HCT116 (cell line): ENCODE measurements at places on chromosomes 6 and 20.

GRCh38 chr6:160279850-160280249 lies 21.2 kb upstream of the SLC22A2 start:
- DNase-seq: no peak
- H3K4me3 ChIP-seq: no peak overlapping the region
- H3K27me3 ChIP-seq: no peaks in the 10 kb centered on the region
- no peaks in the 10 kb centered on the region for H3K36me3 ChIP-seq
- no peaks in the 10 kb centered on the region for H3K4me1 ChIP-seq

DNA sequence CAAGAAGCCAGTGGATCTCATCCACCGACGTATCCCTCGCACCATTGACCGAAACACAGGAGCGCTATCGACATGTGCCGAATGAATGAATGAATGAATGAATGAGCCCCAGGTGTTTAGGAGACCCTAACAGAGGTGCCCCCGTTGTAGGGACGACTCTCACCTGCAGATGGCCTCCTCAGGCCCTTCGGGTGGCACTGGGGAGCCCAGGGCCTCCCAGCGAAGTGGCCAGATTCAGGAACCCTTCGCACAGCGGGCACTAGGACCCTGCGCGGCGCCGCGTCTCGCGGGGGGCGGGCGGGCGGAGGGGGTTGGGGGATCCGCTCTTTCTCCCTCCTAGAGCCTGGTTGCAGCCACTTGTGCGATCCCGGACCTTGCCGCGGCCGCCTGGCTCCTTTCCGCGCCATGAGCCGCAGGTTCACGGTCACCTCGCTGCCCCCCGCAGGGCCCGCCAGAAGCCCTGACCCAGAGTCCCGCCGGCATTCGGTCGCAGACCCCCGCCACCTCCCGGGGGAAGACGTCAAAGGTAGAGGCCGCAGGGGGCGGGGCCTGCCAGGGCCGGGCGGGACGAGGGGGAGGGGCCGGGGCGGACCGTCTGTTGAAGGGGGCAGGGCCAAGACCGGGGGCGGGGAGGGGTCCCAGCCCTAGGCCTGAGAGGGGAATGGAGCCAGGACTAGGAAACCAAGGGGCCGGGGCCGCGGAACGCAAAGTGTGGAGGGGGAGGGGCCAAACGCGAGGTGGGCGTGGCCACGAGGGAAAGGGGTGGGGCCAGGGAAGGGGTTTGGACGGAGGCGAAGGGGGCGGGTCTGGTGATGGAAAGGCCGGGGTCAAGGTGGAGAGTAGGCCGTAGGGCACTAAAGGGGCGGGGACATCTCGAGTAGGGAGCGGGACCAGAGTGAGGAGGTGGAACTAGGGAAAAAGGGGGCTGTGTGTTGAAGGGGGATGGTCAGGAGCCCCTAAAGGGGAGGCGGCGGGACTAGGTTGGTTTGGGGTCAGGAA lies 7.4 kb upstream of the SLC12A5 start:
- peak overlapping the region; percentile 45 for H3K4me3 ChIP-seq
- H3K36me3 ChIP-seq: no peaks in the 10 kb centered on the region
- peaks cover 20% of the 10 kb centered on the region; the same call in 1 of the 2 replicates for H3K27me3 ChIP-seq
- no peak for DNase-seq

GRCh38 chr20:31906001-31906400 lies 35.6 kb downstream of the TTLL9 start:
- no peaks in the 10 kb centered on the region for H3K27me3 ChIP-seq
- no peak for DNase-seq
- no peaks in the 10 kb centered on the region for H3K36me3 ChIP-seq
- no peak overlapping the region for H3K27ac ChIP-seq
- H3K4me1 ChIP-seq: no peaks in the 10 kb centered on the region

GRCh38 chr6:157304899-157305663 lies 18.2 kb downstream of the TMEM242 start:
- no peak overlapping the region for H3K27ac ChIP-seq
- no peaks in the 10 kb centered on the region for H3K27me3 ChIP-seq
- H3K4me1 ChIP-seq: peaks cover 13% of the 10 kb centered on the region; the same call in 1 of the 2 replicates
- no peaks in the 10 kb centered on the region; the same call in 1 of the 2 replicates for H3K36me3 ChIP-seq
- H3K4me3 ChIP-seq: no peak overlapping the region

DNA sequence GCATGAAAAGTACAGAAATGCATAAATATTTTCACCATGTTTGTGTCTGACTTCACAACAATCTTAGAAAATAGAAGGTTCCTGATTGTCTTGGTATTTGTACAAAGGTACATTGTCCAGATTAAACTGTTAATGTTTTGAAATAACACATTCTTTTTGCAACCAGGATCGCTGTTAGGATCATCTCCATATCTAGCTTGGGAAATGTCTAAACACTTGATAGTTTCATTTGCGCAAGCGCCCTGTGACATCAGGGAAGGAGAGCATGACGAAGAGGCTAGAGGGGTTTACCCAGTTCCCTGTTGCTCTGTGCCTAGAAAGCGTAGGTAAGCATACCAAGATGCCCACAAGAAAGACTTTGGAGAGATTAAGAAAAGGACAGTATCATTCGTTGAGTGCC lies 19.4 kb downstream of the ALDH8A1 start:
- H3K36me3 ChIP-seq: no peaks in the 10 kb centered on the region
- no peak overlapping the region for H3K27ac ChIP-seq
- H3K4me3 ChIP-seq: no peak overlapping the region
- no peaks in the 10 kb centered on the region for H3K4me1 ChIP-seq
- no peak for DNase-seq

GRCh38 chr20:23119456-23120216 lies 33.5 kb upstream of the CD93 start:
- H3K27me3 ChIP-seq: no peaks in the 10 kb centered on the region
- H3K36me3 ChIP-seq: no peaks in the 10 kb centered on the region
- DNase-seq: no peak
- H3K4me3 ChIP-seq: no peak overlapping the region

DNA sequence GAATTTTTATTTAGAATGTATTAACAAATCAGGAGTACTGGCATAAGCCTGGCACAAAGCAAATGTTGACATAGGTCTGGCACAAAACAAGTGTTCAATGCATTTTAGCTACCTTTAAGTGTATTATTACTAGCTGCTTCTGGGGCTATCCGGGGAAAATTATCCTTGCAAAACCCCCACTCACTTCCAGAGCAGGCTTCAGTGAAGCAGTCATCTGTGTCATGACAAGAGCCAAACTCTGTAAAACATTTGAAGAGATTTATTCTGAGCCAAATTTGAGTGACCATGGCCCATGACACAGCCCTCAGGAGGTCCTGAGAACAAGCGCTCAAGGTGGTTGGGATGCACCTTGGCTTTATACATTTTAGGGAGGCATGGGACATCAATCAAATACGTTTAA lies 6.4 kb upstream of the TRIM38 start:
- no peak for DNase-seq
- H3K36me3 ChIP-seq: no peaks in the 10 kb centered on the region
- no peak overlapping the region for H3K4me3 ChIP-seq
- H3K4me1 ChIP-seq: no peaks in the 10 kb centered on the region
- H3K27me3 ChIP-seq: no peaks in the 10 kb centered on the region

DNA sequence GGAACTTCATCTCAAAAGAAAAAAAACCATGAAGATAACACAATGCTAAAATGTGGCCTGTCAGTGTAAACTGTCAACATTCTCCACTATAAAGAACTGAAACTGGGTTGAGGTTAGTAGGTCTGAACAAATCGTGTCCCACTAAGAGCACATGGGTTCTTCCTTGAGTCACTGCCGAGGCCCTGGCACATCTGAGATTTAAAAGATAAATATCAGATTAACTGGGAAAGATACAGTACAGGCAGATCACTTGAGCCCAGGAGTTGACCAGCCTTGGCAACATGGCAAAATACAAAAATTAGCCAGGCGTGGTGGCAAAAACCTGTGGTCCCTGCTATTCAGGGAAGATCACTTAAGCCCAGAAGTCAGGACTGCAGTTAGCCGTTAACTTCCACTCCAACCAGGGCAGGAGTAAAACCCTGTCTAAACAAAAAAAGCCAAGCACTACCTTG lies 5.6 kb downstream of the EEF1A1 start:
- no peaks in the 10 kb centered on the region for H3K27me3 ChIP-seq
- no peak overlapping the region for H3K4me3 ChIP-seq
- no peak for DNase-seq
- H3K27ac ChIP-seq: peak overlapping the region; percentile 50; the same call in 1 of the 2 replicates
- H3K36me3 ChIP-seq: peaks cover 16% of the 10 kb centered on the region
- H3K4me1 ChIP-seq: peaks cover 46% of the 10 kb centered on the region

DNA sequence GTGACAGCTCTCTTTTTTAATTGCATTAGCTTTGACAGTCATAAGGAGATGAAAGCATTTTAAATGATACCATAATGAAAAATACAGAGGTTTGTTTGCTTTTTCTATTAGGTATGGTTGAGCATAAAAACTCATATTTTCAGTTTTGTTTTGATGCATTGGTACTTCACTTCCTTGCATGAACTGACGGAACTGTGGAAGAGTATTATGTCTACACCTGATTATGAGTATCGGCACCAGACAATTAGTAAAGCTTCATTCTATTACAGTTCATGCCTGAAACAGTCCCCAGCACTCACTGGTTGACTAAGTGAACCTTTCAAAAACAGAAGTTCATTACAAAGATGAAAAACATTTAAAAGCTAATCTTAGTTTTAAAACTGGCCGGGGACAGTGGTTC lies 593.0 kb downstream of the GRIK2 start:
- no peaks in the 10 kb centered on the region for H3K4me1 ChIP-seq
- no peaks in the 10 kb centered on the region for H3K27me3 ChIP-seq
- H3K36me3 ChIP-seq: no peaks in the 10 kb centered on the region

DNA sequence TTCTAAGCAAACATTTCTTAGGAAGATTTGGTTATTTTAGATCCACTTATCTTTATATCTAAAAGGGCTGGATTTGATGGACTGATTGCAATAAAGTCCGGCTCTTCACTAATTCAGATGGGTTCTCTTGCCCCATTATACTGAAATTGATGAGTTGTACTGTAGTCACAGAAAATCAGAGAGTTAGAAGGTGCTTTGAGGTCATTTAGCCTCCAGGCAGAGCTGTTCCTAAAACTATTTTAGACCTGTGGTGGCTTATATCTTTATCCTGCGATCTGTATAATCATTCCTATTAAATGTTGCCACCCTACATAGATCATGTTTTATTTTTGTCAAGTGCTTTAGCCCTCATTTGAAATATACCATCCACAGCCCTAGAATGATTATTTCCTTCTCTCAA lies 61.3 kb upstream of the ATXN1 start:
- no peak overlapping the region for H3K4me3 ChIP-seq
- no peaks in the 10 kb centered on the region for H3K36me3 ChIP-seq
- no peaks in the 10 kb centered on the region for H3K27me3 ChIP-seq
- DNase-seq: no peak

GRCh38 chr20:609371-609964 lies 641 bp downstream of the TCF15 start:
- H3K36me3 ChIP-seq: no peaks in the 10 kb centered on the region
- H3K27ac ChIP-seq: no peak overlapping the region
- no peak overlapping the region for H3K4me3 ChIP-seq
- DNase-seq: no peak
- no peaks in the 10 kb centered on the region for H3K27me3 ChIP-seq

GRCh38 chr6:160201061-160201460 lies 57.6 kb downstream of the SLC22A2 start:
- H3K27me3 ChIP-seq: no peaks in the 10 kb centered on the region
- H3K27ac ChIP-seq: no peak overlapping the region
- DNase-seq: no peak
- H3K36me3 ChIP-seq: no peaks in the 10 kb centered on the region
- no peak overlapping the region for H3K4me3 ChIP-seq

DNA sequence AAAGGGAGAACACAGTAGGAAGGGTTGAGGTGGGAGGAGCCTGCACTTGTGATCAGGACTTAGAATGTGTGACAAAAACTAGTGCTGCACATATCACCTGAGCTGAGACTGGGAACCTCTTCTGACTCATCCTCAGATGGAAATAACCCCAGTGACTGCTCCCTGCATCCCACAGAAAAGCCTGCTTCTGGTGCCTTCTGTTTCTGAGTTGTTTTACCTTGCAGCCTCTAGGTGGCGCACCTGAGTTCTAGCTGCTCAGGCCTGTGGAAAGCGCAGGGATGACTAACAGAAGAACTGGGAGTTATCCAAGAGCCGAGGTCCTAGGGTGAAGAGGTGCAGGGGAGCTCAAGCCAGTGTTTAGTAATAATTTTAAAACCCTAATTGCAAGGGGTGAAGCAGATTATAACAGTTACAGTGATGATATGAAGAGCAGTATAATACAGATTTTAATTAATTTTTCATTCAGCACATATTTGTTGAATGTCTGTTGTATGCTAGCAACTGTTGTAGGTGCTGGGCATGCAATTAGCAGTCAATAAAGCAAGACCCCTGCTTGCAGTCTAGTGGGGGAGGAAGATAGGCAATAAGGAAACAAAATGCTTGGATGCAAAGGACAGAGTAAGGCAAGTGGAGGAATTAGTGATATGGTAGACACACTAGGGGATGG lies 302.5 kb downstream of the DHX35 start:
- no peak overlapping the region for H3K27ac ChIP-seq
- H3K27me3 ChIP-seq: no peaks in the 10 kb centered on the region
- DNase-seq: peak; percentile 60
- no peaks in the 10 kb centered on the region for H3K36me3 ChIP-seq
- no peaks in the 10 kb centered on the region for H3K4me1 ChIP-seq

DNA sequence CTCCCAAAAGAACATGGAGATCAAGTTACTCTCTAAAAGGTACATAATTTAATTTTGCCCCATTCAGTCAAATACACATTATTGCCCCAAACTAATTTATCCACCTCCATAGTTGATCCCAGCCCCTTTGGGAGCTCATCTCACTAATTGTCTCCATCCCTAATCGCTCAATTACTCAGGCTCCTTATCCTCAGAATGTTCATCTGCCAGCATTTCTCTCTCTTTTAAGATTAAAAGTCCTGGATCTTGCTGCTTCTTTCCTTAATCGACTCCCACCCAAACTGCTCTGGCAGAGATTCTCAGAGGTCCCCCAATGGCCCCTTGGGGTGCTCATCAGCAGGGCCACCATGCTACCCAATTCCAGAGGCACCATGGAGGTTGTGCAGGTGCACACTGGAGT lies 18.4 kb upstream of the NNAT start:
- peaks cover 5% of the 10 kb centered on the region; the same call in 1 of the 2 replicates for H3K4me1 ChIP-seq
- no peak for DNase-seq
- no peaks in the 10 kb centered on the region for H3K36me3 ChIP-seq
- H3K27me3 ChIP-seq: no peaks in the 10 kb centered on the region
- H3K4me3 ChIP-seq: no peak overlapping the region

DNA sequence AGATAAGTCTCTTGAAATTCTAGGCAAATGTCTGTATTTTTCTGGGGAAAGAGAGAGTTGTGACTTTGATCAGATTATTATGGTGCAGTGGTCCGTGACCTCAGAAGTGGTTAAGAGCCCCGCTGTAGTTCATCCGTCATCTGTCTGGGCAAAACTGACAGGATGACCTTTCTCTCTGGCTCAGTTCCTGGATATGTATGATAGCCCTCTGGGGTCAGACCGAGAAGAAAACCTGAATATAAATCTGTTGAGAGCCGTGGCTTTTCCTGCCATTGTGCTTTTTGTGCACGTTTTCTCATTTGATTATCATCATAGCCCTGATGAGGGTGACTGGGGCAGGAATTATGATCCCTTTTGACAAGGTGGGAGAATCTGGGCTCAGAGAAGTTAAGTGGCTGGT lies 26.5 kb downstream of the GHRH start:
- no peaks in the 10 kb centered on the region for H3K27me3 ChIP-seq
- no peak overlapping the region for H3K4me3 ChIP-seq
- H3K4me1 ChIP-seq: no peaks in the 10 kb centered on the region
- no peak overlapping the region for H3K27ac ChIP-seq
